Amniotic stem cell (primary cell): ENCODE measurements at places on chromosomes 11 and 22.

DNA sequence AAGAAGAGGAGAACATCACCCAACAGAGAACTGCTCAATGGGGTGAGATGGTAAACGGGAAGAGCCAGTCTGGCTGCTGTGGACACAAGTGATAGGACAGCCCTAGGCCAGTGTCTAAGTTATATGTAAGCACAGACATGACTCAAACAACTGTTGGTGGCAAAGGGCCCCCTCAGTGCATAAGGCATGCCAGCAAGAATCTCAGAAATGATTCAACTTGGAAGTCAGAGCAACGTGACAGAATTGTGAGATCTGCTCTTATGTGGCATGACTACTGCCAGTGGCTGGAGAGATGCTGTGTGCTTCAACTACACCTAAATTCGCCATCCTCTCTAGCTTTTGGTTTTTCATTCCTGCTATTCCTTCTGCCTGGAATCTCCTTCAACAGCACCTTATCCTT, 7.4 kb downstream of the SLN start:
- DNase-seq, result no peak

GRCh38 chr22:44505796-44506354, 7.8 kb upstream of the RTL6 start:
- DNase-seq, result no peak

GRCh38 chr11:124879493-124880289, 14.5 kb downstream of the ROBO3 start:
- DNase-seq, result no peak

GRCh38 chr11:47599902-47600301, 5.7 kb upstream of the C1QTNF4 start:
- no peak for DNase-seq

DNA sequence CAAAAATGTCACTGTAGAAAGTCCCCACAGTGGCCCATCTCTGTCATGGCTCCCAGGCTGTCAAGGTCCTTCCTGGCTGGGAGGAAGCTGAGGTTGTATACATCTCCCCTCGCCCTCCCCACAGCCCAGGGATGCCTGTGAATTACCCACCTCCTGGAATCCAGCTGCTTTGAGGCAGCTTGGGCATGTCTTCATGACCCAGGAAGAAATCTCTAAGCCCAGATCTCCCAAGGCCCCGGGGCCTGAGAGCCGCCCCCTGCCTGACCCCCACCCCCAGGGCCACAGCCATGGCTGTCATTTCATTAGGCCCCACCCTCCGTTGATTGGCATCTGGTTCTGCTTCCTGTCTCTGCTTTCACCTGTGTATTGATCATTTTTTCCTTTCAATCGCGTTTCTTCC, 207.5 kb downstream of the TBC1D22A start:
- no peak for DNase-seq

- DNase-seq, result no peak
Measured at GRCh38 chr22:23763579-23763945, 772 bp downstream of the C22orf15 start.

DNA sequence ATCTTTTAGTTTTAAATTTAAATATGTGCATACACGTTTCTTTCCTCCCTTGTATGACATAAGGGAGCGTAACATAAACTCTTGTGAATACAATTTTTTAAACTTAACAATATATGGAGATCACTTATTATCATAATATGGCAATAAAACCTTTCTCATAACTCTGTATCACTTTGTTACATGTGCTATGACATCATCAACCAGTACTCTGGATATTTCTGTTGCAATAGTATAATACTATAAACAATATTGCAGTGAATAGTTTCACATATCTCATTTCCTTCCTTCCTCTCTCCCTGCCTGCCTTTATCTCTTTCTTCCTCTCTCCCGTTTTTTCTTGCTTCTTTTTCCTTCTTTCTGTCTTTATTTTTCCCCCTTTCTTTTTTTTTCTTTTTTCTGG, 1278.0 kb upstream of the CNTN5 start:
- no peak for DNase-seq

DNA sequence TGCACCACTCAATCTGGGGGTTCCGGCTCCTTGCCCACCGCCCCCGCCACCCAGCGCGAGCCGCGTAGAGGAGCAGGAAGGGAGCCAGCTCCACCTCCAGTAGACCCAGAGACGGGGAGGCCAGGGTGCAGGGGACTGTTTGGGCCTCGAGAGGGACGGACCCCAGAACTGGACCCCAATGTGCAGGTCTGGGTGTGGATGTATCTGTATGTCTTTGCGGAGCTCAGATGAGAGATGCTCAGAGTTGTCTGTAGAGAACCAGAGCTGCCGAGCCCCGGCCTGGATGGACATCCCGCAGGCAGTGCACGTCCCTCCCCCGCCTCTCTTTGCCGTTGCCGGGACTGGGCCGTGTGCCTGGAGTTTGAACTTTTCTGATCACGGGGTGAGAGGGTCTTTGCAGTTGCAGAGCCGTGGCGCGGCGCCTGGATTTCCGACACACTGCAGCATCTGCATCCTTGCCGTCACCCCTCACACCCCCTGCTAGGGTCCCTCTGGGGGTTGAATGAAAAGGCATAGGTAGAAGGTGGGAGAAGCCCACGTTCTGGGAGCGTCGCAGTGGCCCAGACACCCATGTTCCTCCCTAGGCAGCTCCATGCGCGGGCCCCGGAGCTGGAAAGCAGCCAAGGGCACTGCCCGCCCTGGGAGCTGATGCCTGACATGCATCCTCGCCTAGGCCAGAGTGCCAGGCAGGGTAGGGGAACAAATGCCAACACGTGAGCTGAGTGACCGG, 105.2 kb downstream of the KCNQ1 start:
- no peak for DNase-seq

GRCh38 chr11:46321757-46322156, 25.5 kb upstream of the DGKZ start:
- no peak for DNase-seq

- DNase-seq, result no peak
Measured at GRCh38 chr22:24417200-24417599, 10.2 kb upstream of the ADORA2A start.

DNA sequence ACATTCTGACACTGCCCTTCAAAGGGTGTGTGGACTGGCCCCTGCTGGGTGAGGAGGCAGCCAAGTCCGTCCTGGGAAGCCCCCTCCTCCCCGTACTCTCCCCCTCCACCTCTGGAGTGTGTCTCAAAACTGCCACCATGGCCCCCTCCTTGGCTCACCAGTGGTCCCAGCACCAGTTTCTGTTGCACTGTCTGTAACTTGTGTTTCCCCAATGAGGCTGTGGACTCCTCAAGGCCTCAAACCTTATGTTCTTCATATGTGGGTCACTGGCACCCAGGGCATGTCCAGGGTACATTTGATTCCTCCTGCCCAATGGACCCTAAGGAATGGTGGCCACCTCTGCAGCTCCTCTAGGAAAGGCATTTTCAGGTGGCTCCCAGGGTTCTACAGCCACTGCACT, 6.6 kb upstream of the NPTXR start:
- DNase-seq, result no peak

DNA sequence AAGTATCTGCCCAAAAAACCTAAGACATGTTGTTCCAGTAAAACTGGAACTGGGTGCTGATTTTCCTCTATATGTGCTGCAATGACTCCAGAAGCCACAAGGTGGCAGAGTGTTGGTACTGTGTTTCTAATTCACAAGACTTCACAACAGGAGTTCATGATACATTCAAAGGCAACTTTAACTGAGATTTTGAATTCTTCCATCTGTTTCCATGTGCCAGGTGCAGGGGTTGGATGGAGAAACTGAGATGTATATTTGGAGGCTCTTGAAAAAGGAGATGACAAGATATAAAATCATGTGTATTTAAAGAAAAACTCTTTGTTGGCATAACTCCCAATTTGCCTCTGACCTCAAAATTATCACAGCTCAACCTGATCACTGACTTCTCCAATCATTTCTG, 1098.6 kb upstream of the CCDC90B start:
- peak; percentile 2 for DNase-seq

DNA sequence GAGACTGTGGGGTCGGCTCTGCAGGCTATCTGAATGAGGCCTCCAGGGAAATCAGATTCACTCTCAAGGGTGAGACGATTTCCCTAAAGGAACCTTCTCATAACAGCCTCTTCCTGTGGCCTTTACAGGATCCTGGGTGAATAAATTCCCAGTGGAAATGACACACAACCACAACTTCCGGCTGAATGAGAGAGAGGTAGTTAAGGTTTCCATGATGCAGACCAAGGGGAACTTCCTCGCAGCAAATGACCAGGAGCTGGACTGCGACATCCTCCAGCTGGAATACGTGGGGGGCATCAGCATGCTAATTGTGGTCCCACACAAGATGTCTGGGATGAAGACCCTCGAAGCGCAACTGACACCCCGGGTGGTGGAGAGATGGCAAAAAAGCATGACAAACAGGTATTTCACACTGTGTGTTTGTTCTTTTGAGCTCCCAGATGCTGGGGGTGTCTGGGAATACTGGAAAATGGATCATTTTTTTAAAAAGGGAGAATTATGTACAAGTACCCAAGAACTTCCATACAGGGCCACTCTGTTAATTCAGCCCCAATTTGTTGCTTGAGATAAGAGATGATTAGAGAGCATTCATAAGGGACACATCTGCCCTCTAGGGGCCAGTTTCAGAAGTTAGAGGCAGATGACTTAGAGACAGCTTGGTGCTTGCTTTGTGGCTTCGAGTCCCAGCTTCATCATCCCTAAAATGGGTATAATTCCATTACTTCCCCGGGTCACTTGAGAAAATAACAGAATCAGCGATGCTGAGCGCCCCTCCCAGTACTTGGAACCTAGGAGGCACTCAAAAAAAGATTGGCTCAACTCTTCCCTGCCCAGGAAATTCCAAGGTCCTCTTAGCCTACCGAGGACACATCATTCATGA, 10.2 kb downstream of the SERPIND1 start:
- DNase-seq, result peak; percentile 27

DNA sequence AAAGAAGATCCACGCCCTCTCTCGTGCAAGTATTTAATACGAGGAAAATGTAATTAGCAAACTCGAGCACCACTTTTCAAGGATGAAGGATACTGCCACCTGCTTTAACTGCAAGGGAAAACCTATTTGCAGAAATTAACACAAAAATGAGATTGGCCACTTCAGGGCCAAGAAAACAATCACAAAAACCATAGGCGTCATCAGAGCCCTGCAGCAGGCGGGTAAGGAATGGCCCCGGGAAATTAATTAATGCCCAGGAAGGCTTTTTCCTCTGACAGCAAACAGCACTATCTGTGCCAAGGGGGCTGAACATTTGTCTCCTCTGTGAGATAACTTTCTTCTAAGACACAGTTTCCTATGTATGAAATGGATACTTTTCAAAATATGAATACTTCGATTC, 255.7 kb downstream of the CTTN start:
- DNase-seq, result no peak

- DNase-seq, result no peak
Measured at GRCh38 chr11:43930868-43931716, 11.3 kb upstream of the C11orf96 start.

GRCh38 chr11:30452114-30452513, 129.2 kb downstream of the ARL14EP start:
- no peak for DNase-seq

GRCh38 chr11:117097389-117098268, 599 bp downstream of the SIK3 start:
- DNase-seq, result no peak

- no peak for DNase-seq
Measured at GRCh38 chr11:73072935-73073481, 69.1 kb downstream of the FCHSD2 start.

GRCh38 chr11:13009921-13010748, 1.0 kb downstream of the RASSF10 start:
- no peak for DNase-seq

DNA sequence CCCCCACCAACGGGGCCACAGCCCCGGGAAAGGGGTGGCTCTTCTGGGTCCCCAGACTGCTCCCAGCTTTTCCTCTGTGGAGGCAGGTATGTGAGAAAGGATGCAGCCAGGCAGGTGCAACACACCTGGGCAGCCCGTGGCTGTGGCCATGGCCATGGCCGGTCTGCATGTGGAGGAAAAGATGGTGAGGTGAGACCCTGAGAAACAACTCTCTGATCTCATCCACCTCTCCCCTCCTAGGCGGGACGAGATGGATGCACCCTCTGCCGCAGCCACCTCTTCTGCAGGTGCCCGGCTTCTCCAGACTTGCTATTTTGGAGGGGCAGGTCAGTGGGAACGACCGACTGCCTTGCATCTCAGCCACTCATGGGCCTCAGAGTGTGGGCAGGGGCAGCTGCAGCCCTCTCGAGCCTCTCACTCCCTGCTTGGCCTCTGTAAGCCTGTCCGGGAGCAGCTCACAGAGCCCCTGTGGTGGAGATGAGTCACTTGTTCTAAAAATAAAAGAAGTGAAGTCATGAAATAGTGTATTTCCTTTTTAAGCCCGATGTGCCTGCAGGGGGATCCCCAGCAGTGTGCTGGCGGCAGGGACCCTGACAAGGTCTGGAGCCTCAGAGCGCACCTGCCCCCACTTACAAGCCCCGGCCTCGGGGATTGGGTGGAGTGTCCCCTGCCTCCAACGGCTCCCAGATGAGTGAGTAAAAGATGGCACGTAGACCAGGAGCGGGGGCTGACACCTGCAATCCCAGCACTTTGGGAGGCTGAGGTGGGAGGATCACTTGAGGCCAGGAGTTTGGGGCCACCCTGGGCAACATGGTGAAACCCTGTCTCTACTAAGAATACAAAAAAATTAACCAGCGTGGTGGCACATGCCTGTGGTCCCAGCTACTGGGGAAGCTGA, 10.7 kb downstream of the SMIM38 start:
- peak; percentile 78 for DNase-seq

GRCh38 chr22:47055921-47056320, 293.5 kb downstream of the TBC1D22A start:
- DNase-seq, result no peak

GRCh38 chr22:37464181-37464580, 22.0 kb downstream of the MFNG start:
- no peak for DNase-seq

GRCh38 chr11:2109541-2110019, 29.6 kb downstream of the IGF2 start:
- DNase-seq, result no peak

DNA sequence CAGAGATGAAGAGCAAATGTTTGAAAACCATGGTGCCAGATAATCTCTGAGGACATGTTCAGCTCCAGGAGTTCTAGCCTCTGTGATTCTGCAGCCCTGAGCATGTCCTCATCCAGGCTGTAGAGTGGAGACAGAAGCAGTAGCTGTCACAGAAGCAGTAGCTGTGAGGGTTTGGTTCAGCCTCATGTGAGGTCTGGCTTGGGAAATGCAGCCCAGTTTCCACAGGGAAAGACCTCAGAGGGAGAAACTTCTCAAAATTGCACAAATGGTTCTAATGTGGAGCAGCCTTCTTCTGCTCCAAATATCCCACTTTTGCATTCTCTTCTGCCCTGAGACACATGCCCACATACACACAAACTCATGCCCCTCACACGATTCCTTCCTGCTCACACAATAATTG, 48.4 kb downstream of the DBX1 start:
- no peak for DNase-seq
